Left renal cortex interstitium (tissue), 4 donors: ENCODE measurements at places on chromosomes 3 and 15. TPM values are rescaled to one million over a fixed set of nuclear protein-coding genes. Genes with fewer than 3 reads are reported as not detected.

The FAM43A gene
- 6.7 TPM for polyA plus RNA-seq

The ZDHHC3 gene
- 92.0 TPM for polyA plus RNA-seq

The GRK7 gene
- not detected for polyA plus RNA-seq

The MORC1 gene
- 0.51 TPM for polyA plus RNA-seq

The GPR149 gene
- polyA plus RNA-seq, result not detected

The PIERCE2 gene
- 7.7 TPM for polyA plus RNA-seq

The SCAMP5 gene
- polyA plus RNA-seq, result 24.8 TPM

The ITIH1 gene
- polyA plus RNA-seq, result 0.31 TPM

The LRRN1 gene
- 21.7 TPM for polyA plus RNA-seq

The SLC25A38 gene
- 38.5 TPM for polyA plus RNA-seq

The GCSAM gene
- 1.3 TPM for polyA plus RNA-seq

The COLQ gene
- 11.0 TPM for polyA plus RNA-seq

The PDE8A gene
- polyA plus RNA-seq, result 29.1 TPM

DNA sequence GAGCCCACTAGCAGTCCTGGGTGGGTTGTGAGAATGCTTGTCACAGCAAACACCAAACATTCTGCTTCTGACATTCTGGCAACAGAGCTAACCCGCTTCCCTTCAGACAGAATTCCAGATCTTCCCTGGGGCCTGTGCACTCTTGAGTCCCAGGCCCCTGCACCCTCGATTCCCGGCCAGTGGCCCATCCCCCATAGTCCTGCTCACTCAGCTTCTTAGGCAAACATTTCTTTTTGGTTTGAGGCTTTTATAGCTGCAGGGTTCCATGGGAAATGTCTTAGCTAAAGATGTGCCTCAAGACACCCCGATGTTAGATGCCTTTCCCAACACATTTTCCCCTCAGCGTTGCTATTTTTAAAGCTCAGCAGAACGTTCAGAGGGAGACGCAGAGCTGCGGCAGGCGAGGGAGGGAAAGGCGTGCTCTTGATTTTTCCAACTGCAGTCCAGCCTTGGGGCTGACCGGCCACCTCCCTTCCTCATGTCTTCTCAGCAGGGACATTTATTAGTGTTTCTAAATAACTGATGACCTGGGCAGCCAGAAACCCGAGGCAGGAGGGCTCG, 35.2 kb downstream of the ABTB1 start:
- no peak for DNase-seq

GRCh38 chr3:41272667-41273066, 73.4 kb downstream of the CTNNB1 start:
- DNase-seq, result no peak

DNA sequence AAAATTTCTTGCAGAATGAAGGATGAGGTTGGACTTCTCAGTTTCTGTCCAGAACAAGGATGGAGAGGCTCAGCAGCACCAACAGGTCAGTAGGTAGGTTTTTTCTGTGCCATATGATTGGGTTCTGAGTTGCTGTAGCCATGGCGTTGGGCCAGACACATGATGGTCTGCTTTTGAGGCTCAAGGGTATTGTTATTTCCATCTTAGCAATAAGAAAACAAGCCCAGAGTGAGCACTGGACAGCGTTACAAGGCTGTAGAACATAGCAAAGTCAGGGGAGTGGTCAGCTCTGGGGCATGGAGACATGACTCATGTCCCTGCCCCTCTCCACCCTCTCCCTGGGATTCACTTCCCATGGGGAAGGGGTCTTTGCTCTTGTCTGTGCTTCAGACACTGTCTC, 137.6 kb upstream of the TOPAZ1 start:
- no peak for DNase-seq

- DNase-seq, result no peak
Observed at GRCh38 chr3:129038121-129038855, 22.3 kb upstream of the GP9 start.

DNA sequence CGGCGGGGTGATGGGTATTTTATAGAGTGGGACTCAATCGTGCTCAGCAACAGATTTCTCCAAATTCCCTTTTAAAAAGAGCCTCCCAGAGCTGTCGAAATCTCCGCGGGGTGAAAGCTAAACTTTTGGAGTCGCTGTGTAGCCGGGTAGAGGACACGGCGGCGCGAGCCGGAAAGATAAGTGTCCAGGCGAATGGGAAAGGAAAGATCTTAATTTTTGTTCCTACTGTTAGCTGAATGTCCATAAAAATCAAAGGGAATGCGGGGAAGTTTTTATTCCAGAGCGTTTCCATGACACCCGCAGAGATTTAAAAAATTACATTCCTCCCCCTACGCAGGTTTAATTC, 9.1 kb downstream of the EOMES start:
- DNase-seq, result no peak

GRCh38 chr3:186932281-186933181, 2.2 kb downstream of the ST6GAL1 start:
- DNase-seq, result no peak

DNA sequence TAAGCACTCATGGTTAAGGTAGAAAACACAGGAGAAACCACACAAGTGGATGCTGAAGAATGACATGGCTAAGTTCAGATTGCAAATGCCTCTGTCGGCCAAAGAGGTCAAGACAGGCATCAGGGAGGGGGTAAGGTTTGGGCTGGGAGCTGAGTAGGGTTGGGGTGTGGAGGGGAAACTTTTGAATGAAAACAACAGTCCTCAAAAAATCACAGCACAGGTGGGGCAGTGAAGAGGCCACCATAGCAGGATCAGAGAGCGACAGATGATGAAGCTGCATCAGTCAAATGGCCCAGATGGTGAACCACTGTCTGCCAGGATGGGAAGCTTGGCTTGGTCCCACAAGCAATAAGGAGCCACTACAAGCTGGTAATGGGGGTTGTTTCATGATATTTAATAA, 74.9 kb downstream of the ADCY5 start:
- no peak for DNase-seq

- DNase-seq, result no peak
Observed at GRCh38 chr3:124837065-124837464, 50.1 kb downstream of the ITGB5 start.

DNA sequence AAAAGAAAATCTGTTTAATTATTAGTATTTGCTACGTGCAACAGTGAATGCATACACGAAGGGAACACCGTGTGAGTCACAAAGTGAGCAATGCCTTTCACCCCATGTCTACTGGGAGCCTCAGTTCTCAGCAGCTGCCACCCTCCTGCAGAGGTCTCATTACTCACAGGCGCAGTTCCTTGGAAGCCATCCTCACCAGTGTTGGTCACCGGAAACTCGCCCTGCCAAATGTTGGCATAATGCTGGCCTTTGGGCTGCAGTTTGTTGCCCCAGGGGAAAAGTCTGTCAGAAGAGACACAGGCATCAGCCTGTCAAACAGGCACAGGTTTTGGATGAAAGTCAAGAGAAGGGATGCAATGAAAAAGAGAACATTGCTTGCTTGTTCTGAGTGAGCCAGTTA, 50.1 kb downstream of the SUMF1 start:
- DNase-seq, result no peak

DNA sequence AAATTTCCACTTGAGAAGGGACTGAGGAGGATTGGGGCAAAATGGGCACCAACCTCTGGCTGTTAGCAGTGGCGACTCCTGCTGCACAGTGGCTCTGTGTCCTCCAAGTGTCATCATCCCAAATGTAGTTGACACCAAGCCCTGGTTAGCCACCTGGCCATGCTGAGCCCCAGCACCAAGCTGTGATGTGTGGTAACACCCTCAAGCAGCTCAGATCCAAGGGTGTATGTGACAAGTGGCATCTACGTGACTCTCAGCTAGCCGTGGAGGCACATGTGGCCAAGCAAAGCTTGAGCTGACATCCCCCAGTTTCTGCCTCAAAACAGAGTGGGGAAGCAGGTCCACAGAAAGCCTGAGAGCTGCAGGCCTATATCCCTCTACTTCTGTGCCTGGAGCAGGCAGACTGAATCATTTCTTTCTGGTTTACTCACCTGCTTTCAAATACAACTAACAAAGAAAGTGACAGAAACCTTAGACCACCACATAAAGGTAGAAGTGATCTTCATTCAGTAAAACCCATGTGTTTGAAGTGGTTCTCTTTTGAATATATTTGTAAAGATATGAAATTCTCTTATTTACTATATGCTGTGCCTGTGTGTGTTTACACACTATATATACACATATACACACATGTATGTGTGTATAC, 40.0 kb downstream of the FOXP1 start:
- no peak for DNase-seq

DNA sequence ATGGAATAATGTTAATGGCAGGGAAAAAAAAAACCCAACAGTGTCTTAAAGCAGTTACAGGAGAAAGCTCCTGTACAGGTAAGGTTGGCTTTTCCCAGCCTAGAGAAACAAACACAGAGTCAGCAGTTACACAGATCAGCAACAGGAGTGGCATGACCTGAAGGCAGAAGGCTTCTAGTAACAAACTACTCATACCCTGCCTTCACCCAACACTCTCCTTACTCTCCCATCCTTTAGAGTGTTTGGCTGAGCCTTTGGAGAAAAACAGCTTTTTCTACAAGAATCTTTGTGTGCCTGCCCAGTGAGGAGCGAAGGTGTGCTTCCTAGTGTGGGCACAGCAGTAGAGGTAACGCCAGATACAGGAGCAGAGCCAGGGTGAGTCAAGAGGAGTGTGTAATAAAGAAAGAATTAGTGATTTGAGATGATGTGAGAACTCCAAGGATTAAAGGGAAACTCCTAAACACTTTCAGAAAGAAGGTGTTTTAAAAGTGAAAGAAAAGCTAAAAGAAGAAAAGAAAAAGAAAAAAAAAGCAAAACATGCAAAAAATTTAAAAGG, 152.7 kb downstream of the POLR2M start:
- no peak for DNase-seq

- no peak for DNase-seq
Observed at GRCh38 chr3:18223571-18223970, 201.6 kb downstream of the SATB1 start.

DNA sequence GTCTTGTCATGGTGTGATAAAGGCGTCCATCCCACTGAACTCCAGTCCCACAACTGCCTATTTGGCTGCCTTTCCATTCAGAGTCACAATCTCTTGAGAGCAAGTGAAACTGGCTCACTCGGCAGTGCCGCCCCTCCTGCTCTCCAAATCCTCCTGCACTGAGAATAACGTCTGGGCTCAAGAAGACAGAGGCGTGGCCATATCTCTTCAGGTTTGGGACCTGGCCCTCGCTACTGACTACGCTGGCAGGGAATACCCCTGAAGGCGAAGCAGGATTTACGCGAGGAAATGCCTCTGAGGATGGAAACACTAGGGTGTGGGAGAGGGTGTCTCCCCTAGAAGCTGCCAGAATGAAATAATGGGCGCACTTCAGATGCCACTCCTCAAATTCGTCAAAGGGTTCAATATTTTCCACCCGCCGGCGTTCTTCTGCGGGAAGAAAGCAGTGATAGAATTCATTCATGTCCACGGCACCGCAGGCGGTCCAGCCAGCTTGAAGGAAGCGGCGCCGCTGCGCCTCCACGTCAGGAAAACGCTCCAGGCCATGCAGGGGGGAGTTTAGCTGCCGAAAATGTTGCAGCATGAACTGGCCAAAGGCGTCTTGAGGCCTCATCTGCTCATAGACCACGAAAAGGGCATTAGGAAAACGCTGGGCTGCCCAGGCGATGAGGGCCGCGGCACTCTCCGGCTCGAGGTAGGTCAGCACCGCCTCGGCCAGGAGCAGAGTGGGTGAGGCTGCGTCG, 985 bp downstream of the LCMT2 start:
- DNase-seq, result no peak

GRCh38 chr3:134354612-134355251, 19.5 kb downstream of the AMOTL2 start:
- DNase-seq, result no peak

DNA sequence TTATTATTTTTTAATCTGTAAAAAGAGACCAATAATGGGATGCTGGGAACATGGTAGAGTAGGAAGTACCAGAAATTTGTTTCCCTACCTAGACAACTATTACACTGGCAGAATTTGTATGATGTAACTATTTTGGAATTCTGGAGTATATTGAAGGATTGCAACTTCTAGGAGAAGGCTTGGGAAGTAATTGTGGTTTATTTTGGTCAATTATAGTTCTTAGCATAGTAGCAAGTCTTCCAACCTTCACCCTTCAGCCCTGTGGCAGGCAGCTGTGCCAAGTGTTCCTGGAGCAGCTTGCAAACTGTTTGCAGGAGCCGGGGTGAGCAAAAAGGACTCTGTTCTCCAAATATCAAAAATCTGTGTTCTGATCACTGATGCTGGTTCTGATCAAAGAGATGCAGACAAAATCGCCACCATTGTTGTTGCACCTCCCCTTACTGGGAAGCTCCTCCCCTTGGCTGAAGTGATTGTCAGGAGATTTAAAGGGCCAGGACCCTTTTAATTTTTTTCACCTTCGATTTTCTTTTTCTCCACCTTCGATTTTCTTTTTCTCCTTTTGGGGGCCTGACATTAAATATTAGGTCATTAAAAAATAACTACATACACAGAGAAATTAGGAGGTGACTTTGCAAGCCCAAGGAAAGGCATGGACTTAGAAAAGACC, 363.3 kb downstream of the SLC9A9 start:
- no peak for DNase-seq

GRCh38 chr15:45123397-45123796, 6.3 kb downstream of the DUOXA1 start:
- no peak for DNase-seq

- no peak for DNase-seq
Observed at GRCh38 chr15:81411051-81411450, 37.0 kb upstream of the TMC3 start.

- DNase-seq, result no peak
Observed at GRCh38 chr15:87604857-87605446, 651.6 kb downstream of the NTRK3 start.

DNA sequence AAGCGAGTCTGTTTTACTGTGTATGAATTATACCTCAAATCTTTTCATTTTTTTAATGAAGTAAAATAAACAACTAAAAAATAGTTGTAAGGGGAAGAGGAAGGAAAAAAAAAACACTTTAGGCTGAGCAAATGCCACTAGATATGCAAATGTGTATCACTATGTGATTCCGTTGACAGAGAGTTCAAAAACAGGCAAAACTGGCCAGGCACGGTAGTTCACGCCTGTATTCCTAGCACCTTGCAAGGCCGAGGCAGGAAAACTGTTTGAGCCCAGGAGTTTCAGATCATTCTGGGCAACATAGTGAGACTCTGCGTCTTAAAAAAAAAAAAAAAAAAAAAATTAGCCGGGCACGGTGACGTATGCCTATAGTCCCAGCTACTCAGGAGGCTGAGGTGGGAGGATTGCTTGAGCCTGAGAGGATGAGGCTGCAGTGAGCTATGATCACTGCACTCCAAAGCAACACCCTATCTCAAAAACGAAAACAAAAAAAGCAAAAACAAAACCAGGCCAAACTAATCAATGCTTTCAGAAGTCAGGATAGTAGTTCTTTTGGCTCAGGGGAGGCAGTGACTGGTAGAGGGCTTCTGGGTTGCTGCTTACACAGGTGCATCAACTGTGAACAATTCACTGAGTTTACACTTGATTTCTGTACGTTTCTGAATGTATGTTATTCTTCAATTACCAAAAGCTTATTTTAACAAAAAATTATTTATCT, 7.4 kb downstream of the PRC1 start:
- DNase-seq, result no peak

DNA sequence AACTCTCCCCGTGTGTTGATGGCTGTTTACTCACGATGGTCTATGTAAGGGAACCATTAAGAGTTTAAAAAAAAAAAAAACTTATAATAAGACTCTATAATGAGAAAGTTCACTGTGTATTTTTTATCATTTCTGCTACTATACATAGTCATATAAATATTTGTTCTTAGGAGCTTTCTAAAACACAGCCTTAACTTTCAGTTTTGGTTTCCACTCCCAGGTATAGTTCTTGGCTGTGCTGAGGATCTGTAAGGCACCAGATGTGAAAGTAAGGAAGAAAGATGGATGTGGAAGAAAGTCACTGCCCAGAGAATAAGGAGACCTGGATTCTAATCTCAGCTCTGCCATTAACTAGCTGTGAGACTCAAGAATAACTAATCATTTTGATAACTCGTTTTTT, 101.9 kb upstream of the THBS1 start:
- no peak for DNase-seq

- no peak for DNase-seq
Observed at GRCh38 chr3:65537109-65537508, 501.6 kb downstream of the MAGI1 start.
